ENCODE measurements at places on chromosomes 2 and 18. TPM values are rescaled to one million over a fixed set of nuclear protein-coding genes. Genes with fewer than 3 reads are reported as not detected.

GRCh38 chr2:45986509-45986908 lies 310.7 kb upstream of the EPAS1 start:
- no peak for DNase-seq
- H3K27ac ChIP-seq, result no peak overlapping the region
- H3K36me3 ChIP-seq, result peaks cover 3% of the 10 kb centered on the region

- H3K27me3 ChIP-seq, result no peaks in the 10 kb centered on the region
- peaks cover 14% of the 10 kb centered on the region for H3K4me1 ChIP-seq
- no peak overlapping the region for H3K27ac ChIP-seq
- H3K36me3 ChIP-seq, result no peaks in the 10 kb centered on the region
Measured at GRCh38 chr2:225065882-225066281, 23.6 kb upstream of the DOCK10 start.

- H3K27ac ChIP-seq, result no peak overlapping the region
- no peak overlapping the region for H3K4me3 ChIP-seq
- no peaks in the 10 kb centered on the region for H3K36me3 ChIP-seq
Measured at GRCh38 chr2:8004250-8004681, 677.6 kb upstream of the ID2 start.

GRCh38 chr18:57209713-57210106 lies 62.8 kb downstream of the BOD1L2 start:
- H3K27ac ChIP-seq, result no peak overlapping the region
- no peak overlapping the region for H3K4me3 ChIP-seq
- no peaks in the 10 kb centered on the region for H3K27me3 ChIP-seq
- DNase-seq, result no peak
- no peaks in the 10 kb centered on the region for H3K4me1 ChIP-seq

The TFPI gene
- 0.56 TPM for total RNA-seq

The MOGAT1 gene
- total RNA-seq, result not detected

GRCh38 chr2:7115364-7115763 lies 198.2 kb downstream of the RNF144A start:
- DNase-seq, result no peak
- no peak overlapping the region for H3K27ac ChIP-seq
- no peaks in the 10 kb centered on the region for H3K4me1 ChIP-seq
- no peaks in the 10 kb centered on the region for H3K27me3 ChIP-seq
- H3K36me3 ChIP-seq, result no peaks in the 10 kb centered on the region

The SAG gene
- total RNA-seq, result 0.10 TPM

The FSHR gene
- not detected for total RNA-seq

DNA sequence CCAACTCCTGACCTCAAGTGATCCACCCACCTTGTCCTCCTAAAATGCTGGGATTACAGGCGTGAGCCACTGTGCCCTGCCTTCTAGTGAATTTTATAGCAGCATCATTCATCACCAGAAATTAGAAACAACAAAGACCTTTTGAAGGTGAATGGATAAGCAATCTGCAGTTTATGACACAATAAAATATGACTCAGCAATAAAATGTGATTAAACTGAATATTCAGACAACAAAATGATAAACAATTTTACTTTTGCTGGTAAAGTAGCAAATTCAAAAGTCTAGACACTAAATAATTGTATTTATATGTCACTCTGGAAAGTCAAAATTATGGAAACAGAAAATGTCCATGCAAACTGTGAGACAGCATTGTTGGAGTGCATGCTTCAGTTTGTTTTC lies 656.6 kb downstream of the CBLN2 start:
- H3K4me3 ChIP-seq, result no peak overlapping the region
- no peaks in the 10 kb centered on the region for H3K36me3 ChIP-seq
- H3K4me1 ChIP-seq, result no peaks in the 10 kb centered on the region
- DNase-seq, result no peak

GRCh38 chr2:204177977-204178522 lies 241.5 kb downstream of the ICOS start:
- no peaks in the 10 kb centered on the region for H3K4me1 ChIP-seq
- DNase-seq, result peak; percentile 35
- no peaks in the 10 kb centered on the region for H3K36me3 ChIP-seq
- no peak overlapping the region for H3K4me3 ChIP-seq

The C2orf78 gene
- not detected for total RNA-seq

The TUBA3E gene
- total RNA-seq, result not detected

DNA sequence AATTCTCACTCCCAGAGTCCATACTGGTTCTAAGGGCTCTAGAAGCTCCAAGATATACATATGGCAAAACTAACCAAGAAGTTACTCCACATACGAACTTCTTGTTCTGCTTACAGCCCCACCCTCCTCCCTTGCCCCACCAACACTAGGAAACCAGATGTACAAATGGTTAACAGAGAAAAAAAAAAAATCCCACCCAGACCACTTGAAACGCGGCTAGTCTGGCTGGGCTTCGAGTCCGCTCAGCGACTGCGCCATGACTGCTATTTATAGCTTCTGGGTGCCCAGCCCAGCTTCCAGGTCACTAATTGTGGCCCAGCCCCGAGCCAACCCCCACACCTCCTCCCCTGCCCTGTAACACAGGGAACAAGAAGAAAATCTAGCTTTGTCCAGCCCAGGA lies 47.0 kb upstream of the IHH start:
- H3K4me3 ChIP-seq, result no peak overlapping the region
- no peak overlapping the region for H3K27ac ChIP-seq
- no peak for DNase-seq

The CGREF1 gene
- total RNA-seq, result 0.54 TPM

DNA sequence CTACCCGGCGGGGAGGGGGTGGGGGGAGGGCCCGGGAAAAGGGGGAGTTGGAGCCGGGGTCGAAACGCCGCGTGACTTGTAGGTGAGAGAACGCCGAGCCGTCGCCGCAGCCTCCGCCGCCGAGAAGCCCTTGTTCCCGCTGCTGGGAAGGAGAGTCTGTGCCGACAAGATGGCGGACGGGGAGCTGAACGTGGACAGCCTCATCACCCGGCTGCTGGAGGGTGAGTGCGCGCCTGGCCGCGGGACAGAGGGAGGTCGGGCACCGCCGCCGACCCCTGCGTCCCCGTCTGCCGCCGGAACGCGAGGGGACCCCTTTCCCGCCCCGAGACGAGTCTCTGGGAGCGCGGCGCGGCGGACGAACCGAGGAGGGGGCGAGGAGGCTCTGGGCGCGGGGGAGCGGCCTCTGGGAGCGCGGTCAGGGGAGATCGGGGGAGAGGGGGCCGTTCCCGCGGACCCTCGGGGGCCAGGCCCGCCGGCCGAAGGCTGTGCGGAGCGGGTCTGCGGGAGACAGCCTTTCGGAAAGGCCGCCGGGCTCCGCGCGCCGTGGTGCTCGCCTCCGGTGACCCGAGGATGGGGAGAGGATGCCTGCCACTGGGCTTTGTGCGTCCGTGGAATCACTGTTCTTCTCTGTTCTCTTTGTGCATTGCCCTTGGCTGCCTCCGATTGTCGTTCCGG lies 463 bp downstream of the PPP1CB start:
- DNase-seq, result peak; percentile 30
- no peaks in the 10 kb centered on the region for H3K36me3 ChIP-seq
- peaks cover 48% of the 10 kb centered on the region for H3K4me1 ChIP-seq
- H3K4me3 ChIP-seq, result peak overlapping the region; percentile 92
- peak overlapping the region; percentile 99 for H3K27ac ChIP-seq
- H3K27me3 ChIP-seq, result no peaks in the 10 kb centered on the region

Measured in naive thymus-derived CD4-positive, alpha-beta T cell (primary cell).